ENCODE measurements at places on chromosomes 3 and 15. TPM values are rescaled to one million over a fixed set of nuclear protein-coding genes. Genes with fewer than 3 reads are reported as not detected.

The GOLGA8S gene
- total RNA-seq = not detected

The LRRC2 gene
- total RNA-seq = 3.3 TPM

The CHRFAM7A gene
- 2.2 TPM for total RNA-seq

GRCh38 chr3:106920609-106921008 lies 456.6 kb upstream of the CCDC54 start:
- no peak for DNase-seq

DNA sequence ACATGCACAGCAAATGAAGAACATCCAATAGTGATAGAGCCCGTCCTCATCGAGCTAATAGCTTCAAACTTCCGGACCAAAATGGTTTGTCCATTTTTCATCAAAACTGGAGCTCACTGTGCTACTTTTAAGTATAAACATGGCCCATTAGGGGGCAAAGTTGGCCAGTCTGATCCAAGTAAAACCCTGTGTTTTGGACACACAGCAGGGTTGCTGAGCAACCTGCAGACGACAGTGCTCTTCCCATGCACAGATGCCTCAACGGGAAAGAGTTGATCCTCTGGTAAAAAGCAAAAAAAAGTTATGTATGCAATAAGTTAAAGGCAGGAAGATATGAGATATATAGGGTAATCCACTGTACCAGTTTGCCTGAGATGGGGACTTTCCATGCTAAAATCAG lies 244.0 kb upstream of the THBS1 start:
- DNase-seq = no peak
